ENCODE measurements at places on chromosomes 3 and 15.

GRCh38 chr15:66461917-66462316 is 35.6 kb downstream of the SNAPC5 start:
- no peak overlapping the region for H3K27ac ChIP-seq
- no peaks in the 10 kb centered on the region for H3K36me3 ChIP-seq
- H3K4me3 ChIP-seq, result no peak overlapping the region
- H3K4me1 ChIP-seq, result no peaks in the 10 kb centered on the region
- no peak for DNase-seq

DNA sequence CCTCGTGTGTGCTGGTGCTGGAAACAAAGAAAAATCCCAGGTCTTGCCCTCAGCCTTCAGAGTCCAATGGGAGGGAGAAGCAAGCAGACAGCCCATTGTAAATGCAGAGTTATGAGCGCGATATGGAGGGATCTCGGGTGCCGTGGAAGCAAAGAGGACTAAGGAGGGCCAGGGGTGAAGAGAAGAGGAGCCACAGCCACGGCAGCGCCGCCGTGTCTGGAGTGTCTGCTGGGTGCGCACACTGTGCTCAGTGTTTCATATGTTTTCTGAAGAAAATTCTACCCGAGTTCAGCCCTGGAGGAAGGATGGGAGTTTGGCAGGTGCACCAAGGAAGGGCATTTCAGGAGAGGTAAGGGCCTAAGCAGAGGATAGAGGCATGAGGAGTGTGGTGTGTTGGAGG is 35.7 kb upstream of the NR2C2 start:
- H3K36me3 ChIP-seq, result peaks cover 5% of the 10 kb centered on the region
- no peaks in the 10 kb centered on the region for H3K27me3 ChIP-seq
- no peak overlapping the region for H3K27ac ChIP-seq

GRCh38 chr3:73465926-73466325 is 158.8 kb downstream of the PDZRN3 start:
- no peak overlapping the region for H3K4me3 ChIP-seq
- H3K27ac ChIP-seq, result no peak overlapping the region
- no peaks in the 10 kb centered on the region for H3K36me3 ChIP-seq
- no peak for DNase-seq
- H3K27me3 ChIP-seq, result no peaks in the 10 kb centered on the region
- no peaks in the 10 kb centered on the region for H3K4me1 ChIP-seq

DNA sequence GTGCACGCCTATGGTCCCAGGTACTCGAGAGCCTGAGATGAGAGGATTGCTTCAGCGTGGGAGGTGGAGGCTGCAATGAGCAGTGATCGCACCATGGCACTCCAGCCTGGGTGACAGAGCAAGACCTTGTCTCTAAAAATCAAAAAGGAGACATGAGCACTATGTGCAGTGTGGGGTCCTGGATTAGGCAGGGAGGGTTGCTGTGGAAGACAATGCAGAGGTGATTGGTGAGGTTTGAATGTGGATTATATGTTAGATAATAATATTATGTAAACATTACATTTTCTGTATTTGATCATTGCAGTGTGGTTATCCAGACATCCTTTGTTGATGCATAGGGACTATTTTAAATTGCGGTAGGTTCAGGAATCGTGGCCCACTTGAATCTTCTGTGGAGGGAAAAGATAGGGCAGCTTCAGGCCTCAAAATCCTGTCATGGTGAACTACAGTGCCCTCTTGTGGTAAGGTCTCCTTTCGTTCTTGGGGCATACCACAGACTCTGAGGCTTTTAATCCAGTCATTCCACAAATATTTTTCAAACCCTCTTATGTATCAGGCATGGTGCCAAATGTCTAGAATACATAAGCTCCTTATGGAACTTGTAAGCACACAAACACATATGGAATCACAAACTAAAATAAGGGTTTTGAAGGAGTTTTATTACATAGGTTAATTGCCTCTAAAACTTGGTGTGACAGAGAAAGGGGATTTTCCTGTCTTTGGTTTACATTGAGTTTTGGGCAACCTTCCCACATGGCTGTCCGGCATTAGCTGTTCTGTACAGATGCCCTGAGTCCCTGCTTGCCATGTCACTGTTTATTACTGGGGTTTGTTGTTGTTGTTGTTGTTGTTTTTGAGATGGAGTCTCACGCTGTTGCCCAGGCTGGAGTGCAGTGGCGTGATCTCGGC is 37.7 kb downstream of the GPD1L start:
- no peak for DNase-seq
- no peak overlapping the region for H3K27ac ChIP-seq
- no peaks in the 10 kb centered on the region for H3K27me3 ChIP-seq
- peaks cover 4% of the 10 kb centered on the region for H3K4me1 ChIP-seq
- H3K36me3 ChIP-seq, result peaks cover 50% of the 10 kb centered on the region

DNA sequence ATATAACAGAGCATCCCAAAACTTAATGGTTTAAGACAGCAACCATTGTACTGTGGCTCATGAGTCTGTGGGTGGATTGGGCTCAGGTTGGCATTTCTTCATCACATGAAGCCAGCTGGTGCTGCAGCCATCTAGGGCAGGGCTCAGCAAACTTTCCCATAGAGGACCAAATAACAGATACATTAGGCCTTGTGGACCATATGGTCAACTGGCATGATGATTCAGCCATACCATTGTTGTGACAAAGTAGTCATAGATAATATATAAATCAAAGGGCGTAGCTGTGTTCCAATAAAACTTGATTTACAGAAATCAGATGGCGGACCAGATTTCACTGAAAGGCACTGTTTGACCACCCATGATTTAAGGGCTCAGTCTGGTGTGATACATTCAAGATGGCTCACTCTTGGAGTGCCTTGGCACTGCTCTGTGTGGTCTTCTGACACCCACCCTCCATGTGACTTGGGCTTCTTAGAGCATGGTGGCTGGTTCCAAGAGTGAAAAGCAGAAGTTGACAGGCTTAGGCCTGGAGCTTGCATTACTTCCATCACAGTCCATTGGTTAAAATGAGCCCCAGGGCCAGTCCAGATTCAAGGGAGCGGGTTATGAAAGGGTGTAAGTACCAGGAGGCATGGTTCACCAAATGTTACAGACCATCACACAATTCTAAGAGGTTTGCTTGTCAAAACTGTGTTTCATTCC is 40.8 kb upstream of the BHLHE40 start:
- H3K27me3 ChIP-seq, result no peaks in the 10 kb centered on the region
- no peak overlapping the region for H3K4me3 ChIP-seq
- no peaks in the 10 kb centered on the region for H3K4me1 ChIP-seq

GRCh38 chr3:36477655-36478054 is 97.4 kb downstream of the STAC start:
- no peak overlapping the region for H3K4me3 ChIP-seq
- no peaks in the 10 kb centered on the region for H3K27me3 ChIP-seq
- H3K27ac ChIP-seq, result no peak overlapping the region
- H3K4me1 ChIP-seq, result no peaks in the 10 kb centered on the region
- no peak for DNase-seq

GRCh38 chr3:178522200-178523052 is 13.8 kb upstream of the KCNMB2 start:
- H3K36me3 ChIP-seq, result no peaks in the 10 kb centered on the region
- no peak overlapping the region for H3K27ac ChIP-seq
- no peaks in the 10 kb centered on the region for H3K27me3 ChIP-seq
- H3K4me1 ChIP-seq, result no peaks in the 10 kb centered on the region

GRCh38 chr15:80804970-80805495 is 25.9 kb downstream of the CEMIP start:
- no peaks in the 10 kb centered on the region for H3K27me3 ChIP-seq
- no peak for DNase-seq
- H3K36me3 ChIP-seq, result no peaks in the 10 kb centered on the region
- no peak overlapping the region for H3K27ac ChIP-seq

DNA sequence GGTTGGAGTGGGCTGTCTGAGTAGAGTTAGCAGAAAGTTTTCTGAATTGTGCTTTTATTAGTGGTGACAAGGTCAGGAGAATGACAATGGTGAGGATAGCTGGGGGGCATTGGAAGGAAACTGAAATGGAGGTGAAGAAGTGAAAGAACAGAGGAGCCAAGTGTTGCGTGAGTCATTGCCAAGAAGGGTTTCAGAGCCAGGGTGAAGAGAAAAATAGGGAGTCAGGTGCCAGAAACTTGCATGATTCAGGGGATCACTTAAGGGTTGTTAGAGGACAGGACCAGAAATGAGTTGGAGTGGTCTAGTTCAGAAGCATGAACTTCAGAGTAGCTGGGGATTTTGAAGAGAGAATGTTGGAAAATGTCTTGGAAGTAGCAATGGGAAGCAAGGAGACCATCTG is 86.0 kb upstream of the GALNT15 start:
- H3K27me3 ChIP-seq, result no peaks in the 10 kb centered on the region
- no peaks in the 10 kb centered on the region for H3K36me3 ChIP-seq
- no peak overlapping the region for H3K4me3 ChIP-seq
- H3K27ac ChIP-seq, result no peak overlapping the region

DNA sequence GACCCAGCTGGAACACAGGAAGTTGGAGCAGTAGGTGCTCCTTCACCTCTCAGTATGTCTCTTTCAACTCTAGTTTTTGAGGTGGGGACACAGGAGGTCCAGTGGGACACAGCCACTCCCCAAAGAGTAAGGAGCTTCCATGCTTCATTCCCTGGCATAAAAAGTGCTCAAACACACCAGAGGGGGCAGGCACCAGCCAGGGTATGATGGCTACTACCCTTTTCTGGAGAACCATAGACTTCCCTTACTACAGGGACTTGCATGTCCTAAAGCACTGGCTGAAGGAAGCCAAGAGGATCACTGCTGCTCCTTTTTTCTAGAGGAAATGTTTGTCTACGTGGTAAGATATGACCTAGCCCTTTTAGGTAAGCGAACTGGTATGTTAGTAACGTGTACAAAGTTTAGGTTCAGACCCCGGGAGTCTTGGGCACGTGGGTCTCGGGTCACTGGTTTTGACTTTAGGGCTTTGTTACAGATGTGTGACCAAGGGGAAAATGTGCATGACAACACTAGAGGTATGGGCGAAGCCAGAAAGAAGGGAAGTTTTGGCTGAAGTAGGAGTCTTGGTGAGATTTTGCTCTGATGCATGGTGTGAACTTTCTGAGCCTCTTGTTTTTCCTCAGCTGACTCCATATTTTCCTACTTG is 11.9 kb downstream of the IL17RB start:
- no peaks in the 10 kb centered on the region for H3K4me1 ChIP-seq
- no peak overlapping the region for H3K4me3 ChIP-seq
- H3K36me3 ChIP-seq, result peaks cover 35% of the 10 kb centered on the region
- H3K27ac ChIP-seq, result no peak overlapping the region

DNA sequence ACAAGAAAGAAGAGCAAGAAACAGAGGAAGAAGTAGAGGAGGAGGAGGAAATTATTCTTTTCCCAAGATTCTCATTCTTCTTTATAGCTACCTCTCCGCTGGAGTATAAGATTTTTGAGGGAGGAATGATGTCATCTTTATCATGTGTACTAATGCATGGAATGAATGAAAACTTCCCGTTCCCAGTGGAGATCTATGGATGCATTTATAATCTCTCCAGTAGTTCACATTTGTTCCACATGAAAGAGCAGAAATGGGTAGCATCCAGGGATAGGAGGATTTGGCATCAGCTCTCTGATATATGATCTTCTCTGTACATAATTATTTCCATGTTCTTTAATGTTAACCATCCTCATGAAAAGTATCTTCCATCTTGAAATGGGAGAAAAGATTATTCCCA is 244.4 kb downstream of the ADAMTSL3 start:
- H3K27me3 ChIP-seq, result no peaks in the 10 kb centered on the region
- no peak overlapping the region for H3K27ac ChIP-seq
- H3K4me3 ChIP-seq, result no peak overlapping the region
- no peaks in the 10 kb centered on the region for H3K4me1 ChIP-seq
- DNase-seq, result no peak

GRCh38 chr3:61221759-61222362 is 29.4 kb downstream of the FHIT start:
- H3K4me1 ChIP-seq, result no peaks in the 10 kb centered on the region
- no peaks in the 10 kb centered on the region for H3K27me3 ChIP-seq
- no peak overlapping the region for H3K4me3 ChIP-seq
- H3K27ac ChIP-seq, result no peak overlapping the region
